ENCODE measurements at places on chromosomes 1 and 21.

DNA sequence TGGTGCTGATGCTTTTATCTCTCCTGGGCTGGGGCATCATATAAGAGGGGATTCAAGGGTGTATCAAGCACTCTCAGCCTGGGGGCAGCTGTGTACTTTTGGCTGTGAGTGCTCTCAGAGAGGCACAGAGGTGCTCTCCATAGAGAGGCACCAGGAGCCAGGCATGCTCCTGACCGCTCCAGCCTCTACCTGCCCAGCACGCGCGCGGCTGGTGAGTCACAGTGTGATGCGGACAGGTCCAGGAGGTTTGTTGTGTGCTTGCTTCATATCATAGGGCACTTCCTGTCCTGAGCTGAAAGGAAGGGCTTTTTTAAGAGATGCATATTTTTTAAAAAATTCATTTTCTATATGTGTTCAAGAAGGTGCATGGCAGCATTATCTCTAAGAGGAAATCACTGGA, 93.6 kb upstream of the BCAR3 start:
- DNase-seq, result no peak

DNA sequence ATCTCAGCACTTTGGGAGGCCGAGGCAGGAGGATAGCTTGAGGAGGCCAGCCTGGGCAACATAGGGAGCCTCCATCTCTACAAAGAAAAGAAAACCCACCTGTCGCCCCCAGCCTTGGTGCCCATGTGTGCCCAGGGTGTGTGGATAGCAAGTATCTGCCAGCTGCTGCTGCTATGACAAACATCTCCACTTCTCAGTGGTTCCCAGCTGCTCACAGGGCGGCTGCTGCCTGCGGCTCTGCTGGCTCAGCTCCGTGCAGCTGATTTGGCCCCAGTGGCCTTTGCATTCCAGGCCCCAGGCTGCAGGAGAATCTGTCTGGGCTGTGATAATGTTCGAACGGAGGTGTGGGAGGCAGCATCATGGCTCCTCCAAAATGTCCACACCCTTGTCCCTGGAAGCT, 10.6 kb upstream of the TTC34 start:
- no peak for DNase-seq

DNA sequence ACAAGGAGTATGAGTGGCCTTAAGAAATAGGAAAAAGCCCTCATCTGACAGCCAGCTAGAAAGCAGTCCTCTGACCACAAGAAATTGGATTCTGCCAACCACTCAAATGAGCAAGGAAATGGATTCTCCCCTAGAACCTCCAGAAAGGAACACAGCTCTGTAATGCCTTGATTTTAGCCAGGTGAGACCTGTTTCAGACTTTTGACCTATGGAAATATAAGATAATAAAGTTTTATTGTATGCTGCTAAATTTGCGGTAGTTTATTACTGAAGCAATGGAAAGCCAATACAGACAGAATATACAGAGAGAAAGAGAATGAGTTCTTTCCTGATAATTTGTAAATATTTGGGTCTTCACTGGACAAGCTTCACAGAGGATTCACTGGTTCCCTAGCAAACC, 28.8 kb upstream of the SELE start:
- no peak for DNase-seq

DNA sequence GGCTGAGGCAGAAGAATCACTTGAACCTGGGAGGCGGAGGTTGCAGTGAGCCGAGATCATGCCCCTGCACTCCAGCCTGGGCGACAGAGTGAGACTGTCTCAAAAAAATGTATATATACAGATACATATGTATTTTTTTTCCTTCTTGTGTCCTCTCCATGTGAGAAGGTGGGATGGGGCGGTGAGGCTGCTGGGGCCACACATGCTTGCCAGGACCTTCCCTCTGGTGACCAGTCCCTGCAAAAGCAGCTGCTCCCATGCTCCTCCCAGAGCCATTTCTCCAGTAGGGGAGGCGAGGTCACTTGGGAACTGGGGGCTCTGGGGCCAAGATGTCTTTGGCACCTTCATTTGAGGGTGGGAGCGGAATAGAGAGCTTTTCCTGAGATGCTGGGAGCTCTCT, 74.9 kb downstream of the PIK3CD start:
- DNase-seq, result no peak

DNA sequence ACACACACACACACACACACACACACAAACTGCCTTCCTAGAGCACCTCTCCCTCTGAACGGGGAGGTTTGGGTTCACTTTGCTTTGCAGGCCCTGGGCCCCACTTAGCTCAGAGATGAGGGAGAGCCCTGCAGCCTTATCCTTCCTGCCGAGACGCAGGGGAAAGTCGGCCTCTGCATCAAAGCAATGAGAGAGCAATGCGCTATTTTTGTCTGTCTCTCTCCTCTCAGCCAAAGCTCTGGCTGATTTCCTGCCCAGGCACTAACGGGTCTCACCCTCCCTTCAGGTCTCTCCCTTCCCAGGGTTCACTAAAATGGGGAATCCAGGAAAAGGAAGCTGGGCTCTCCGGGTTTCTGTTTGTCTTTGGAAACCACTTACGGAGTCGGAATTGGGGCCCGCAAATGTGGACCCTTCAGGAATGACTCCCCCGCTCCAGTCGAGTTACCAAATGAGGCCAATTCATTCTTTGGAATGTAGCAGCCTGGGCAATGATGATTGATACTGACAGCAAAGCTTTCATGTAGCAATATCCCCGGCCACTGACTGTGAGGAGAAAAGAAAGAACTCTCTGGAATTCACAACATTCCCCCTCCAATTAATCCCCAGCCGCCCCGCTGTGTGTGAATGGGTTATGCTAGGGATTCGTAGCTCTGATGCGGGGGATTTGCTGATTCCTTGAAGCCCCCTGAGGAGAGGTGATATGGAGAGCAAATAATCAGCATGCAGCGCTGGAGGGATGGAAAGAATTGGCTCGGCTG, 61.5 kb upstream of the WLS start:
- DNase-seq, result peak; percentile 18
